ENCODE measurements at places on chromosomes 1 and 21.

DNA sequence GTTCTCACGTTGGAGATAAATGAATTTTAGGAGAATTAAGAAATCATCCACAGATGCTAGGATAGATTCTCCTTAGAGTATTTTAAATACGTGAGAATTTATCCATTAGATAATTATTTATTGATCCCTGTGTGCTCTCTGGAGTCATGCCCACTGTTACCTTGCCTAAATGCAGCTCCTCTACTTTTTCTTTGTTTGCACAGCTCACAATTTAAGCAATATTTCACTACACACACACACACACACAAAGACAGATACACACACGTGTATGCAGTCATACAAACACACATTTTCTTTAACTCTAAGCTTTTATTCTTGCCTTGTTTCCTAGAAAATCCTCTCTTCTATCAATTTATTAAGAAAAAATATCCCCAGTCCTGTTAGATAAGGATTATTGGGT, 51.7 kb downstream of the GPR88 start:
- no peak for DNase-seq

- DNase-seq, result no peak
Observed at GRCh38 chr1:45299981-45300668, 26.6 kb upstream of the HPDL start.

- DNase-seq, result no peak
Observed at GRCh38 chr21:25912402-25912746, 177.6 kb downstream of the GABPA start.

DNA sequence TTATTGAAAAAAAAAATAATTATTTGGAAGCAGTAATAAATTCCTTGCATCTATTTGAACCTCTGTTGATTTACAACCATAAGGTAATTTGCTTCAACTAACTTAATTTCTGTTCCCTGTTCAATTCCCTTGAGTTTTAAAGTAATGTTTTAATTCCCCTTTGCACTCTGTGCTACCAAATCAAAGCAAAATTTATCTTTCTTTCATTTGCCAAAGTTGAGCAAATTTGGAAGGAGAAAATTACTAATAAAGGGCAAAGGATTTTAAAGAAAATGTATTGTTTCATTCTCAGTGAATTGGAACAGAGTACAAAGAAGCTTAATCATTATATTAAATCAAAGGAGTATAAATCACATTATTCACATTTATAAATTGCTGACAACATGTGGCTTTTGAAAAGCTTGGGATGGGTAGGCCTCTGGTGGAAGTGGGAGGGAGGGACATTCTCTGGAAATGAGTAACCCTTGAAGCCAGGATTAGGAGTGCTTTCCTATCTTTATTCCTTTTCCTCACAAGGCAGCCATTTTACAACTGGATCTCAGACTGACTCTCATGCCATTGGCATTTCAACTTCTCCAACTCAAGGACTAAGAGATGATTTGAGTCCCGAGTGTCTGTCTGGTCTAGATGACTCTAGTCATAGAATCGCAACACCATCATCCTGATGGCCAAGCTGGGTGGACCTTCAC, 331.6 kb upstream of the DUSP10 start:
- no peak for DNase-seq

DNA sequence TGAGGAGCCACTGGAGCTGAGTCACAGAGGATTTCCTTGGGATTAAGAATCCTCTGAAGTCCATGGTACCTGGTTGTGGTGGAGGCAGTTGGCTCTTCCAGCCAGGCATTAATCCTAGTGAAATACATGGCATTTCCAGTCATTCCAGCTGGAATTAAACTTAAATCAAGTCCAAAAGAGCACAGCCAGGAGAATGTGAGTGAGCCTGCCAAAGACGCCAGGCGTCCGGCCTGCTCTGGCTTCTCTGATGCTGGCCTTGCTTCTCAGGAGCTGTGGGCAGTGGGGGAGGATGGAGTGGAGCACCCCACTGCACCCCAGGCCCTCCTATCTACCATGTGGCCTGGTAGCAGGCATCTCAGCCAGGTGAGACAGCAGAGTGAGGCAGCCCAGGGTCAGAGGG, 23.4 kb upstream of the TENT5C start:
- no peak for DNase-seq

GRCh38 chr1:150176593-150176992, 26.9 kb downstream of the PLEKHO1 start:
- DNase-seq, result no peak

DNA sequence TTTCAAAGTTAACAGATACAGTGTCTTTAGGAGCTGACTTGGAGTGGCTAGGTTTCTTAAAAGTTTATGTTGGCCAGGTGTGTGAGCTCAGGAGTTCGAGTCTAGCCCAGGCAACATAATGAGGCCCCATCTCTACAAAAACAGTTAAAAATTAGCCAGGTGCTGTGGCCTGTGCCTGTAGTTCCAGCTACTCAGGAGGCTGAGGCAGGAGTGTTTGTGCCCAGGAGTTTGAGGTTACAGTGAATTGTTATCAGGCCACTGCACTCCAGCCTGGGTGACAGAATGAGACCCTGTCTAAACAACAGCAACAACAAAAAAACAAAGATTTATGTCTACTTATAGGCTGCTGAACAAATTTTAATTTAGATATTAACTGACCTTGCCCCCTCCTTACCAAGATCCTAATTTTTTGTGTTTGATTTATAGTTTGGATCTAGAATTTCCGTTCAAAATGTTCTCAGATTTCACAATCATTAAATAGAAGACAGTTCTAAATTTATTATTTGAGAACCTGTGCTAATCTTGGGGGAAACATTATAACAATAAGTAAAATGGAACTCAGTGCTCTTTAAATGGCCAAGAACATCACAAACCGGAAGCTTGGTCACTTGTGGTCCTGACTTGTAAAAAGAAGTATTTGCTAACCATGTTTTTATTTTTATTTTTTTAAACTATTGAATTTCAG, 67.8 kb downstream of the POU2F1 start:
- DNase-seq, result no peak

- no peak for DNase-seq
Observed at GRCh38 chr1:201537028-201537427, 1.9 kb upstream of the NAV1 start.

- no peak for DNase-seq
Observed at GRCh38 chr21:45177039-45177438, 102.7 kb downstream of the ADARB1 start.

- no peak for DNase-seq
Observed at GRCh38 chr1:176391621-176392020, 71.4 kb upstream of the PAPPA2 start.

DNA sequence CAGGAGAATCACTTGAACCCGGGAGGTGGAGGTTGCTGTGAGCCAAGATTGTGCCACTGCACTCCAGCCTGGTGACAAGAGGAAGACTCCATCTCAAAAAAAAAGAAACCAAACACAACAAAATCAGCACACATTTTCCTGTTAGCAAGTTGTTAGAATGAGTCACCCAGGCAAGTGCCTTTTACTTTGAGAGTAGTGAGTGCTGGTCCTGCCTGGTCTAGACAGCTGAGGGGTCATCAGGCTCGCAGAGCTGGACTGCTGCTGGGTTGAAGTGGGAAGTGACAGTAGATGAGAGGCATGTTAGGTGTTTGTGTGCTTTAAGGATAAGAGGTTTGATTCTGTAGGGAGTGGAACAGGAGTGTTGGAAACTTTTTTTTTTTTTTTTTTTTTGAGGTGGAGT, 31.9 kb downstream of the GNPAT start:
- no peak for DNase-seq

DNA sequence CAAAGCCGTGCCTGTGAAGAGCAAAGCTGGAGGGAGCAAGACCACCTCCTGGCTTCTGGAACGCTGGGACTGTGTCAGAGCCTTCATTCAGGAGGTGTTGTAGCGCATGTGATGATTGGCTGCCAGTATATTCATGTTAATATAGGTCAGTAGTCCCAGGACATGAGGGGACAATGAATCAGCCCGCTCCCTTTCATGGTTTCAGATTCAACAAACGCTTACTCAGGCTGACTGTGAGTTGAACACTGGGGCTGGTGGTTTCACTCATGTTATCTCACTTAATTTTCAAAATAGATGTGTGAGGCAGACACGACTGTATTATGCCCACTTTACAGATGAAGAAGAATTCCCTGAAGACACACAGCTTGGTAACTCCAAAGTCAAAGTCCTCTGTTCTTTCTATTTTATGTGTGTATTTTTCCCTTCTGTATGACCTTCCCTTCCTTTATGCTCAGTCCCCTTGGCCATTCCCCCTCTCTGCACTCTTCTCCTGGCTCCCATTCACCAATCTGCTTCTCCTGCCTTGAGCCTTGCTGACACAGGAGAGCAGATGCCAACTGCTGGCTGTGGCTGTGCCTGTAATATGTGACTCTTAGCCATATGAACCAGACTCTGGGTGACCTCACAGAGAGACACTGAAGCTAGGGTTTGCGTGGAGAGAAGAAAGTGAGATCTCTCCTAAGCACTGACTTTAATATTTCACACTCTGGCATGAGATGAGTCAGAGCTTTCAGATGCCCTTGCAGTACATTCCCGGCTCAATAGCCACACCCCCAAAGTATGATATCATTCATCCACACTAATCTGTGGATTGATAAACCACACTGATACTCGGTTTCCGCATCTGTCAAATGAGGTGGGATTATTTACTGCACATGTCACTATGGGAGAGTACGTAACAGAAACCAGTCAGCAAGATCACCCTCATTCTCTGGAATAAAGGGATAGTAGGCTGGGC, 31.4 kb upstream of the KIRREL1 start:
- no peak for DNase-seq

- DNase-seq, result no peak
Observed at GRCh38 chr21:33384841-33385331, 18.3 kb upstream of the IFNGR2 start.

GRCh38 chr1:208907790-208908189, 663.6 kb upstream of the PLXNA2 start:
- no peak for DNase-seq

GRCh38 chr1:228146417-228147150, 3.1 kb upstream of the GJC2 start:
- no peak for DNase-seq

DNA sequence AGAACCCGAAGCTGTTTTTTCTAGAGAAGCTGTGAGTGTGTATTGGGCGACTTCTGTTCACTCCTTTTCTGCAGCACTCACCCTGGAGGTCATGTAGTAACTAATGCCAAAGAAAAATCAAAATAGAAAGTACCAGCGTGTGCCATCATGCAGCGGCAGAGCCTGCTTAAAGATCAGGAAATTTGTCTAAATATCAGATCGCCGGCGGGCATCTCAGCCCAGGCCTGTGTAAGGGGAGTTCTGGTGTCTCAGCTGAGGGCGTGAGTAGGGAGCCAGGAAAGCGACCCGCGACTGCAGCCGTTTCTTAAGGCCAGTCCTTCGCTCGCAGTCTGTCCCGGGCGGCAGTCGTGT, 768 bp downstream of the EDARADD start:
- DNase-seq, result no peak

DNA sequence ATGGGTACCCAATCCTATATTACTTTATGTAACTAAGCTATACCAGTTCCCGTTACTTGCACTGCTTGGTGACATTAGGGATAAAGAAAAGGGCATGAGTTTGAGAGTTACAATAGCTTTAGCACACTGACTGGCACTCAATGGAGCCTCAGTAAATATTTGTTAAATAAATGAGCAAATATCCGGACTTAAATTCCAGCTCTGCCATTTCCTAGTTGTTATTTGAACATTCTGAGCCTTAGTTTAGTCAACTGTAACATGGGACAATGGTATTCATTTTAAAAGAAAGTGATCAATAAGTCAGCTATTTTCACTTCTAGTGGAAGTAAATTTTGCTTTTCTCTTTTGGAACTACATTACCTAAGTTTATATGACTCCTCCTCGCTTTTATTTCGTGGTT, 198.7 kb downstream of the ZC3H11B start:
- DNase-seq, result no peak

DNA sequence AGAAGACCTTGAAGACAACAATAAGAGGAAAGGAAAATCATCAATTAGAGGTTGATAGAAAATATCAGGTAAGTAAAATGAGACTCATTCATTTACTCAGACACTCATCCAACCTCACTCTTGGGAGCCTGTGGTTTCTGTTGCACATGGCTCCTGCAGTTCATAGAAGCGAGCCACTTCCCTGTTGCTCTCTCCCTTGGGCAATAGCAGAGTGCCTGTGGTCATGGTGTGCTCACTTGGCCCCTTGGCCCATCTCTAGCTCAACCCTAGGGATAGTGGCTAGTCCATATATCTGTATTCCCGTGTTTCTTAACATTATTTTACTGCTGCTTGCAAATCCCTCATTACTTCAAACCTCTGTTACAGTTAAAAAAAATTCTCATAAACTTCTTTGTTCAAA, 368.6 kb downstream of the PTPRC start:
- DNase-seq, result no peak

DNA sequence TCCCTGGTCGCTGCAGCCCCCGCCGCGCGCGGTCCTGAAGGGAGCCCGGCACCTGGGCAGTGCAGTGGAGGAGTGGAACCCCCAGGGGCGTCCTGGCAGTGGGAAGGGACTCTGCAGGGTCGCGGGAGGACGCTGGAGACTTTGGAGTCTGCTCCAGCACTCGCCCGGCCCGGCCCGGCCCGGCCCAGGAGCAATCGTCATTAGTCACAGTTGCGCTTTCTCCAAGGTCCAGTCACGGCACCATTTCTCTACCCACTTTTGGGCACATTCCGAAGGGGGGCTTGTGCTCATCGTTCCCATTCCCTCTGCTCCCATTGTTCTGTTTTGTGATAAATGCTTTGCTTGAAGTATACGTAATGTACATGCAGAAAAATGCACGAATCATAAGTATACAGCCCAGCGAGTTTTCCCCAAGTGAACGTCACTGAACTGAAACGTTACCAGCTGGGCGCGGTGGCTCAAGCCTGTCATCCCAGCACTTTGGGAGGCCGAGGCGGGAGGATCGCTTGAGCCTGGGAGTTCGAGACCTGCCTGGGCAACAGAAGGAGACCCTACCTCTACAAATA, 999 bp downstream of the THAP3 start:
- no peak for DNase-seq

GRCh38 chr1:41726899-41727748, 191.6 kb downstream of the HIVEP3 start:
- no peak for DNase-seq

- DNase-seq, result no peak
Observed at GRCh38 chr1:184299796-184300195, 87.0 kb upstream of the C1orf21 start.

DNA sequence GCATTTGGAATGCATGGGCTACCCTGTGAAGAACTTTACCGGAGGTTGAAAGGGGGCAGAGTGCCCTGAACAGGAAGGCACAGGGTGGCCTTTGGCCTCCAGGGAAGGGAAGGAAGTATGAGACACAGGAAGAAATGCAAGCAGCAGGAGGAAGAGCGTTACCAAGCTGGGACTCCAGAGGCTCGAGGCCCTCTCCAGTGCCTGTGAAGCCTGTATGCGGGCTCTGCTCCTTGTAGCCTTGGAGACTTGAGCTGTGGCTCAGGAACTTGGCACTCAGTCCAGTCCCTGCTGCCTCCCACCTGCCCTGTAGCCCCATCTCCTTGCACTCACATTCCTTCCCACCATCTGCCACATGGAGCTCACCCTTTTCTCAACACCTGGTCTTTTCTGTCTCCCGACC, 33.5 kb upstream of the RNF19B start:
- no peak for DNase-seq

GRCh38 chr1:76257823-76258222, 183.3 kb downstream of the ST6GALNAC3 start:
- no peak for DNase-seq

- DNase-seq, result no peak
Observed at GRCh38 chr1:205045146-205045545, 2.1 kb downstream of the CNTN2 start.
